ENCODE measurements at places on chromosomes 4 and X.

- no peak for DNase-seq
Measured at GRCh38 chr4:157300701-157301100, 80.2 kb downstream of the GRIA2 start.

DNA sequence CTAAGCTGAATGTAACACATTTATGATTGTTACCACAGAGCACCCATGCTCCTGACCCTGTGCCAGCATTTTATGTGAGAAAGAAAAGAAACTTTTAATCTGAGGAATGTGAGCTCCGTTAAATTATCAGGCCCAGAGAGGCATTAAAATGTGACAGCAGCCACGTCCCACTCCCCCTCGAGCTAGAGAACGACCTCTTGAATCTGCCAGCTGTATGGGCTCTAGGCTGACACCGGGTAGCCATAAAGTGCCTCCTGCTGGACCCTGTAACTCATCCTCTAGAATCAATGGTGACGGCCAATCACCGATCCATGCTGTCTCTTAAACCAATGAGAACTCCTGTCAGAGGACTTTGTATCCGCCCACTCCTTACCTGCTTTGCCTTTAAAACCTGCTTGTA, 110.2 kb upstream of the ADRA2C start:
- DNase-seq: no peak

GRCh38 chrX:136067966-136068365, 79.4 kb upstream of the FHL1 start:
- DNase-seq: no peak

DNA sequence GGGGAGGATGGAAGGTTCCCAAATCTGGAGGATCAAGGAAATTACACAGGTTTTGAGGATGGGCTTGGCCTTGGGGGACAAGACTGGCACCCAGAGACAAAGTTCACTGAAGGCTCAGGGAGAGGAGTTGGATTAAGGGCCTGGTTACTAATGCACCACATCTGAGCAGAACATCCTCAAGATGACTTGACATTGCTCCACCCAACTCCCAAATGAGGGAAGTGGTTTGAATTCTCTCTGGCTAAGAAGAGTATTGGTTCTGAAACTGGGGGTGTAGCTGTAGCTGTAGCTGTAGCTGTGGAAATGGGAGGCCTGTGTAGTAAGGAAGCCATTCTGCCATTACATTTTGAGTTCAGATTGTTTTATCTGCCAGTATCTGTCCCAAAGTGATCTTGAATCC, 129.4 kb downstream of the RASL11B start:
- DNase-seq: no peak

DNA sequence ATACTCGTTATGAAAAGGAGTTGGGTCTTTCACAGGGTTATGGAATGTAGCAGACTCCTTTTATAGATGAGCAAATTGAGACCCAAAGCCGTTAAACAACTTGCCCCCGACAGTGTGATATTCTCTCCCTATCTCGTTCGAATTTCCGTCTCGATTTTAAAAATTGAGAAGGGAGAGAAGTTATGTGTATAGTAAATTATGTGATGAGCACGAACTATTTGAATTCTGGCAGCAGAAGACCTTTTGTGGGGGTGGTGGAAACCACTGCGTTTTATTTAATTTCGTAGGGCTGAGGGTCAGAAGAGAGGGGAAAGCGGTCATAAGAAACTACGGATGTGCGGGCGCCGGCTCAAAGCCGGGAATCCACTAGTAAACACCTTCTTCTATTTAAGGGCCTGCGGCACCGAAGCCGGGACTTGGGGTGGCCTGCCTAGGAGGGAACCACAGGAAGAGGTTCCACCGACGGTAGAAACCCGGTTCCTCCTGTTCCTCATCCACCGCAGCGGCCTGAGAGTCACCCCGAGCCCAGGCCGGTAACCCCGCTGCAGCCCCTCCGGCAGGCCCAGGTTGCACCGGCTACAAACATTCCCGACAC, 1.5 kb upstream of the DDX3X start:
- no peak for DNase-seq

DNA sequence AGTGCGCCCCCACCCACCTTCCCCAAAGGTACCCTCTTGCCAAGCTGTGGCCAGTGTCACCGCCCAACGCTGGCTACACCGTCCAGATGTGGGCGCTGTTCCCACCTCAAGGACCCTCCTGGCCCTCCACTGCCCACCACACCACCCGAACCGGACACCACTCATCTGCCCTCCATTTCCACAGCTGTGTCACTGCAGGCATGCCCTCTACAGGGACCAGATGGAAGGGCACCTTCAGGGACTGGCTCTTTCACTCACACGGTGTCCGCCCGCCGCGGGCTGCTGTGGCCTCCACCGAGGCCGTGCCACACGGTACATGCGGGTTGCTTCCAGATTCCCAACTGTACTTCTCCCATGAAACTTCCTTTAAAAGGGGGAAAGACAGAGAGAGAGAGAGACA, 87.7 kb downstream of the FAM53A start:
- no peak for DNase-seq

- no peak for DNase-seq
Measured at GRCh38 chr4:7134737-7135388, 57.5 kb upstream of the SORCS2 start.

DNA sequence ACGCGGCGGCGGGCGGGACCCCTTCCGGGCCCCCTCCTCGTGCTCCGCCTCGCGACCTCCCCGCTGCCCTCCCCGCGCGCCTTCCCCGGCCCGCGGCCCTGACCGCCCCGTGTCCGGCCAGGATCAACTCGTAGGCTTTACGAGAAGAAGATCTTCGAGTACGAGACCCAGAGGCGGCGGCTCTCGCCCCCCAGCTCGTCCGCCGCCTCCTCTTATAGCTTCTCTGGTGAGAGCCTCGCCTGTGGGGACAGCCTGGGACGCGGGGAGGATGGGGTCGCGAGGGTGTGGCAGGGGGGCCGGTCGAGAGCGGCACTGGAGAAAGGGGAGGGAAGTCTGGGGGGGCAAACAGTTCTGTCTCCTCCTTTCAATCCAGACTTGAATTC, 465 bp downstream of the EMD start:
- no peak for DNase-seq

- no peak for DNase-seq
Measured at GRCh38 chr4:163681208-163681821, 186.8 kb downstream of the TMA16 start.

DNA sequence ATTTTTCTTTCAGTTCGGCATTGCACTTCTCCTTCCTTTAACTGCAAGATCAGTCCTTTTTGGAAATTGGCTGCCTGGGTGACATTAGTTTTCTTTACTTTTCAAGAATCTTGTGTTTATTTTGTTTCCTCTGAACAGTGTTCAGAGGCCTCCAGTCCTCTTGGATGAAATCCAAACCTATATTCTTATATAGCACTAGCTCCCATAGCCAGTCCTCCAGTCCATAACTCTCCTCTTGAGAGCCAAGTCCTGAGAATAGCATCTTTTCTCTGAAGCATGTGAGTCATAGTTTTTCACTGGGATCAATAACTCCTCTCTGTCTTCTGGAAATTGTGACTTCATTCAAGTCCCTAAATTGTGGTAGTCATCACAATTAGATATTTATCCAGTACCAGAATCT, 357.5 kb downstream of the RAPGEF2 start:
- no peak for DNase-seq

GRCh38 chrX:16966752-16967448, 20.4 kb downstream of the REPS2 start:
- DNase-seq: no peak

GRCh38 chrX:42577936-42578470, 200.0 kb downstream of the PPP1R2C start:
- DNase-seq: no peak

DNA sequence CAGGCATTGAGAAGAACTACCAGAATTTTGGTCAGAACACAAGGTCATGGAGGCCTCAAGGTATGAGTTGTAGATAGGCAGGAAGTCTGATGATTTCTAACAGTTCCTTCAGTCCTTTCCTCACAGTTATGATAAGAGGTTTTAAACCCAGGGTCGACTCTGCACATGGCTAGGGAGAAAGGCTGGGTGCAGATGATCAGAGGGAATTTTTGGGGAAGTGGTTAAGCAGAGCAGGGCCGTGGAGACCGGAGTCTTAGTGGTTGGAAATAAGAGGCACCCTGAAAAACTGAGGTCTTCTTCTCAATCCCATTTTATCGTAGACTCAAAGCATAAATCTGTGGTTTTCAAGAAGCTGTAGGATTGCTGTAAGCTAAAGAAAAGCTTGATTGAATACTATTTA, 118.5 kb upstream of the ANK2 start:
- DNase-seq: no peak

- no peak for DNase-seq
Measured at GRCh38 chr4:101135371-101136010, 211.8 kb downstream of the PPP3CA start.

- DNase-seq: no peak
Measured at GRCh38 chr4:122909683-122910082, 12.7 kb downstream of the NUDT6 start.

GRCh38 chr4:120105472-120105871, 38.8 kb upstream of the MAD2L1 start:
- DNase-seq: no peak

GRCh38 chr4:18675586-18676525, 654.3 kb upstream of the LCORL start:
- no peak for DNase-seq

DNA sequence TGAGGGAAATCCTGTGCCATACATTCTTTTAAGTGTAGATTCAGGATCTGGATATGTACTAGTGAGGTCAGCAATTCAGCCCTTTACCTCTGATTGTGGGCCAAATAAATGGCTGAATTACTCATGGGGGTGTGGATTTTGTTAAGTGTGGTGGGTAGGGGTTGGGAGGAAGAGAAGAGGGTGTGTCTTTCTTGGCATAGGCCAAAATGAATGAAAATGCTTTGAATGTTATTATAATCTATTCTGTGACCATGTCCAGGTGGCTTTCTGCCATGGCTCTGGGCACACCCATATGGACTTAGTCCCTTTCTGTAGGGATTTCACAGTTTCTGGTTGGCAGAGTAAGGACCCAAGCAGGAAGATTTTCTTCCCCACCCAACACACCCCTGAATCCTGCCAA, 244.3 kb downstream of the CBR4 start:
- no peak for DNase-seq

DNA sequence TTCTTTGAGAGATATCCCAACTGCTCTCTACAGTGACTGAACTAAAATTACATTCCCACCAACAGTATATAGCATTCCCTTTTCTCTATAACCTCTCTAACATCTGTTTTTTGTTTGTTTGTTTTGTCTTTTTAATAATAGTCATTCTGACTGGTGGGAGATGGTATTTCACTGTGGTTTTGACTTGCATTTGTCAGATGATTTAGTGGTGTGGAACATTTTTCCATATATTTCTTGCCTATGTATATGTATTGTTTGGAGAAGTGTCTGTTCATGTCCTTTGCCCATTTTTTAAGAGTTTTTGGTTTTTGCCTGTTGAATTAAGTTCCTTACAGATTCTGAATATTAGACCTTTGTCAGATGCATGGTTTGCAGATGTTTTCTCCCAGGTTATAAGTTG, 9.0 kb downstream of the USO1 start:
- DNase-seq: no peak

DNA sequence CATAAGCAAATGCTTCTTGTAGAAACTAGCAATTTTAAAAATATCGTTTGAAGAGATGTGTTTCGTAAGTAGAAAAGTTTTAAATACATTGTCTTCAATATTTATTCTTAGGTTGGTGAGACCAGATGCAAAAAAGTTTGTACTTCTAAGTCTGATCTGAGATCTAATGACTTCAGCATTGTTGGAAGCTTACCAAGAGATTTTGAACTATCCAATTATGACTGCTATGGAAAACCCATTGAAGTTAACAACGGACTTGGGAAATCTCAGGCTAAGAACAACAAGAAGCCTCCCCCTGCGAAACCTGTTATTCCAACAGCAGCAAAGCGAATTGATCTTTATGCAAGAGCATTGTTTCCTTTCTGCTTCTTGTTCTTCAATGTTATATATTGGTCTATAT, 50.2 kb upstream of the GRIA2 start:
- DNase-seq: no peak

DNA sequence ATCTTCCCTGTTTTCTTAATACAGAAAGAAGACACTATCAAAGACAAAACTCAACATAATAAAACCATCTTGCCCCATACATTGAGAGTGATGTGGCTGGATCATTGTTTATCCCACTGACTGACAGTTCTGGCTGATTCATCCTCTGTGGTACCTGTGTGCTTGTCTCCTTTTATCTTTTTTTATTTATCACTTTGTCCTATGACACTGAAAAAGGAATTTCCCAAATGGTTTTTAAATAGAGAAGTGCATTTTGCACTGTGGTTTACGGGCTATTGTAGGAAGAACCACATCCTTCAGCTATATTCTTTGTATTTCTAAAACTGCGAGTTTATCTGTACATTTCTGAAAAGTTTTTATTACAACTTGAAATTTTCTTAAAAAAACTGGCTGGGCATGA, 15.0 kb downstream of the TTC29 start:
- no peak for DNase-seq

Data from stimulated activated CD8-positive, alpha-beta memory T cell treated with anti-CD3 and anti-CD28 coated beads, Interleukin-7, amount 100 ng/mL, for 24 hours (primary cell).